ENCODE measurements at places on chromosomes 7 and 10.

DNA sequence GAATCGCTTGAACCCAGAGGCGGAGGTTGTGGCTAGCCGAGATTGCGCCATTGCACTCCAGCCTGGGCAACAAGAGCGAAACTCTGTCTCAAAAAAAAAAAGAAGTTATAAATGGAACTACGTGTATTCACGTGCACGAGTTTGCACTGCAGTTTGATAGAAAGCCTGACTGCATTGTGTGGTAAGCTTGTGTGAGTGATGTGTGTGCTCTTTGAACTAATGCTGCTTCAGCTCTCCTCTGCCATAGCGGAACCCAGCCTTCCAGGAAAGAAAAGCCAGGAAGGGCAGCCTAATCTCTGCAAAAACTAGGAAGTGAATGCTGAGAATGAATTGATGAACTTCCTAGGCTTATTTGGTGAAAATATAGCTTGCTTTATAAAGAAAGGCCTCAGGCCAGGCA, 15.6 kb upstream of the MKRN1 start:
- no peak for DNase-seq

GRCh38 chr7:139054101-139054500, 18.3 kb upstream of the ZC3HAV1L start:
- DNase-seq = no peak

DNA sequence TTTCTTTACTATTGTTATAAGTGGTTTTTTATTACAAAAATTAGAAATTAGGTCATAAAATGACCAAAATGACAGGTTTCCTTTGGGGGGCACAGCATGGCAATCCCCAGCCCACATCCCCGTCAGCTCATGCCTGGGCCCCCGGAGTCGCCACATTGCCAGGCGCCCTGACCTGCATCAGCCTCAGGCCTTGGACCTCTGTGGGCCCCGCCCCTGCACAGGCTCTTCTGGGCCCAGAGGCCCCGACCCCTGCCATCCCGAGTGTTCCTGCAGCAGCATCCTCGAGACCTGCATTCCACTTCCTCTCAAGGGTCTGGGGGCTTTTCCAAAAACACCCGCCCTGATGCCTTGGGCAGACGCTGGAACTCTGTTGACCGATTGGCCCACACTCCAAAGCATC, 391.1 kb upstream of the MGMT start:
- DNase-seq = no peak

DNA sequence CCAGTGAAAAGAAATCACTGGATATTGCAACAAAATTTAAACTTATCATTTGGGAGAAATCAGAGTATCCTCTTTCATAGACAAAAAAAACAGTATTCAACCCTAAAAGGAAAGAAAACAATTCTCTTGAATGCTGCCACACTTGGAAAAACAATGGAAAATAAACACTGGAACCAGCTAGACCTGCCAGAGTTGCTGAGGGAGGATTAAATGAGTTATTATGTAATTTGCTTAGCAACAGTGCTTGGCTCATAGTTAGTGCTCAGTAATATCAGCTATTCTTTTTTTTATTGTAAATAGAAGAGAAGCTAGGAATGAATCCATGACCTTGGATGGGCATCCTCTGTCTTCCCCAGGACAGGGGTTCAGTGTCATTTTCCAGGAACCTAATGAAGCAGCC, 11.0 kb upstream of the ZNF273 start:
- no peak for DNase-seq

DNA sequence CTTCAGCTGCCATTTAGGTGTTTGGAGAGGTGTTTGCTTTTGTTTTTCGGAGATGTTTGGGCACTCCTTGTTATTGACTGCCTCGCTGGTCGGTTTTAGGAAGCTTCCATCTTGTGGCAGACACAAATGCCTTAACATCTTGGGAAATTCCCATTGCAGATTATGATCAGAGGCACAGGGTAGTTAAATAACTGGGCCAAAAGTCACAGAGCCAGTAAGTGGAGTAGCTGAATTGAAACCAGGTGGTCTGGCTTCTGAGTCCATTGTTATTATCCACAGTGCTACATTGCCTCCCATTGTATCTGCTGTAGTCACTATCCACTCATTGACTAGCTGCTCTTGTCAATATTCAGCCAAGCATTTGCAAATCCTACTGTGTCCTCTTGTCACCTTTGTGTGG, 138.2 kb upstream of the PLPP4 start:
- DNase-seq = no peak

- no peak for DNase-seq
Measured at GRCh38 chr10:90363799-90364483, 493.9 kb downstream of the HTR7 start.

GRCh38 chr7:80499350-80499953, 12.4 kb downstream of the GNAT3 start:
- no peak for DNase-seq

GRCh38 chr7:132901241-132901640, 180.6 kb downstream of the CHCHD3 start:
- no peak for DNase-seq

GRCh38 chr7:111232249-111233084, 141.5 kb downstream of the LRRN3 start:
- no peak for DNase-seq

GRCh38 chr7:98038731-98039130, 48.7 kb upstream of the OCM2 start:
- no peak for DNase-seq

DNA sequence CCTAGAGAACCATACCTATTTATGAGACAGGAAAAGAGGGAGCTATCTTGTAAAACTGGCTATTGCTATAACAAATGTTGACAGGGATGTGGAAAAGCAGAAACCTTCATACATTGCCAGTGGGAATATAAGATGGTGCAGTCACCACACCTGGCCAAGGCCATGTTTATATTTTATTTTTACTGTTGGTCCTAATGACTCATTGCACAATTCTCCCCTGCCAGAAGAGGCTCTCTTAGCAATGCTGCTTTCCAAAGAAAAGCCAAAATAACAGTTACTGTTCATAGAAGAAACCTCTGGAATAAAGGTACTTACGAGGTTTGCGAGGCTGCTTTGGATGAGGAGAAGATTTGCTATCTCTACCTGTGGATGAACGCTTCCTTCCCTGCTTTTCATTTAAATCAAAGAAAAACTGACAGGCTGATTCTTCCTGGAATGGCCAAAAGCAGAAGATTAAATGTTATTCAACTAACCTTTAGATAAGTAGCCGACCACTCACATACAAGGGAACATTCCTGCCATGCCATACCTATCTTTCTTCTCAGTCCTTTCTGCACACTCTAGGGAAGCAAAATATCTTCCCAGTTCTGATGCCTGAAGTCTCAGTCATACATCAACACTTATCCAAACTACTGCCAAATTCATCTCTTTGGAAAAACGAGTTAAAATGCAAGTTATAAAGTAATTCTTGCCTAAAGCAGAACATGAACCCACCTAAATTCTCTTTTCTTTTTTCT, 16.3 kb upstream of the CHUK start:
- no peak for DNase-seq

DNA sequence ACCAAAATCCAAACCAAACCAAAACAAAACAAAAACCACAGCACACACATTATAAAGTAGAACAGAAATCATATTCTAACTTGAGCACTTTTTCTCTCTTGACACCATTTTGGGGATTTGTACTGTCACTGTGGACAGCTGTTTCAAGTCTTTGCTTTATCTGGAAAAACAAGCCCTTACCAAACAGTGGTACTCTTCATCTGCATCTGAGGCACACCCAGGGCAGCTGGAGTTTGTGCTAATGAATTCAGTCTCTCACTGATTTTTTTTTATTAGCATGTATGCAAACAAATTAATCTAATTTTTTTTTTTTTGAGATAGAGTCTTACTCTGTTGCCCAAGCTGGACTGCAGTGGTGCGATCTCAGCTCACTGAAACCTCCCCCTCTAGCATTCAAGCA, 171.4 kb downstream of the RAPGEF5 start:
- no peak for DNase-seq

GRCh38 chr10:76172020-76172419, 740.6 kb downstream of the LRMDA start:
- DNase-seq = peak; percentile 83

DNA sequence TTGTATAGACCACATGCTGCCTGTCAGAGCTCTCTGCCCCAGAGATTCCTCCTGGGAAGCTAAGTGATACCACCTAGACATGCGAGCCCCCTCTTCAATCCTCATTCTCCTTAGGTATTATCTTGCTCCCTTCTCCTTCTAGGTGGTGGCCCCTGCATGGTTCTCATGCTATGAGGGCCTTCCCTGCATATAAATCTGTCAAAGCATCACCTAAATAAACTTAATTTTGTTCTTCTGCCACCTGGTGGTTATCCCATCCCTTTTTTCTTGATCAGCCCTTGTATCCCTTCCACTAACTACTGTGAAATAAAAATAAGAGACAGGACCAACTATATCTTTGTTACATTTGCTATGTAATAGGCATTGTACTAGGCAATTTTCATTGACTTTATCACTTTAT, 242.1 kb downstream of the CDC14C start:
- no peak for DNase-seq

DNA sequence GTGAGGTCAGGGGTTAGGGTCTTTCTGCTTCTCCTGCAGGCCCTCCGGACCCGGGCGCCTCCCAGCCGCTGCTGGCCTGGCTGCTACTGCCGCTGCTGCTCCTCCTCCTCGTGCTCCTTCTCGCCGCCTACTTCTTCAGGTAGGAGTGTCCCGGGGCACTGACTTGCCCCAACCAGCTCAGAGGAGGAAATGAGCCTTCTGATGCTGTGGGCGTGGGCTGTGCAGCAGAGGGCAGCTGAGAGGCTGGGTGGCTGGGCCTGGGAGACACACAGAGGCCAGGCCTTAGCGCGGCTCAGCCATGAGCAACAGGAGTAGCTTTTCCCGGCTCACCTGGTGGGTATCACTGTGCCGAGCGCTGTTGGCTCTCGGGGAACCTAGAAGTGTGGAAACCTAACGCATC, 78.9 kb downstream of the MKI67 start:
- DNase-seq = no peak

- no peak for DNase-seq
Measured at GRCh38 chr10:132708441-132708840, 77.5 kb downstream of the NKX6-2 start.

DNA sequence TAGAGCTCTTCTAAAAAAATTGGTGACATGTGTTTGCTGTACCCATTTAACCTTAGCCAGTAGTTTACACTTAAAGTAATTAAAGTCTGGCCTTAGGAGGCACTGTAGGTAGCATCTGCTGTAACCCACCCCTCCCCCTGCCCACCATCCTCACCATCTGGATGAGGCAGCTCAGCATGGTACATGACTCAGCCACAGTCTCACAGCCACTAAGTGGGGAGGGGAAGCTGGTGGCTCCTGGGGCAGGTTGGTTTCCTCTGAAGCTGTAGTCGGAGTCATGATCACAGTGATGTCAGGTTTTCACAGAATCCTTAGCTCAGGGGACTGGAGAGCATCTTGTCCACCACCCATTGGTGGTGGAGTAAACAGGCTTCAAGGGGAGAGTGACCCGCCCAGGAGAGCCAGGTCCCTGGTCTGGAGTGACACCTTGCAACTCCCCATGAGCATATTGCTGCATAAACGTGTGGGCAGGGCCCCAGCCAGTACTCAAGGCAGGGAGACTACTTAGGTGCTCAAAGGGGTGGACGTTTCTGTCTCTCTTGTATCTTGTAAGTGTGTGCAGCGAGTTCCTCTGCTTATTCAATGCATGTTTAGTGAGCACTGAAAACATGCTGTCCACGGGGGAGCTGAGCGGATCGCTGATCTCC, 125.9 kb downstream of the GRK5 start:
- DNase-seq = no peak

GRCh38 chr7:129771201-129771927, 159.8 kb downstream of the NRF1 start:
- no peak for DNase-seq

- DNase-seq = no peak
Measured at GRCh38 chr7:130506358-130506757, 14.5 kb downstream of the MEST start.

DNA sequence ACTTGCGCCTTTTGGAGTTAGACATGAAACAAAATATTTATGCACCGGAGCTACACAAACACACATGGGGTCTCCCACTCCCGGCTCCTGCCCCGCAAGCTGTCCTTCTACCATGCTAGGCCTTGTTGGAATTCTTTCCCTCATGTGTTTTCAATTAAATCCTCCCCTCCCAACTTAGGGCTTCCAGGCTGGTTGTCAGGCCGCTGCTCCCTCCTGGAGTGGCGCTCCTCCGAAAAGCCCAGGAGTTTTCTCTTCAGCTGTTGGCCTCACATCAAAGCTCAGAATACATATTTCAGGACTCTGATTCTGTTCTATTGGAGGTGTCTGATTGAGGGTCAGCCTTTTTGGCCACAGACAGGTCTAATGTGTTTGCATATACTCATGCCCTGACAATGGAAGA, 113.3 kb downstream of the FANK1 start:
- no peak for DNase-seq

- no peak for DNase-seq
Measured at GRCh38 chr7:50037086-50037485, 56.0 kb downstream of the ZPBP start.
